Stimulated activated CD4-positive, alpha-beta T cell treated with anti-CD3 and anti-CD28 coated beads, Interleukin-1b, Interleukin-23, amount 100 ng/mL, for 1 hour (primary cell): ENCODE measurements at places on chromosomes 1 and 21.

DNA sequence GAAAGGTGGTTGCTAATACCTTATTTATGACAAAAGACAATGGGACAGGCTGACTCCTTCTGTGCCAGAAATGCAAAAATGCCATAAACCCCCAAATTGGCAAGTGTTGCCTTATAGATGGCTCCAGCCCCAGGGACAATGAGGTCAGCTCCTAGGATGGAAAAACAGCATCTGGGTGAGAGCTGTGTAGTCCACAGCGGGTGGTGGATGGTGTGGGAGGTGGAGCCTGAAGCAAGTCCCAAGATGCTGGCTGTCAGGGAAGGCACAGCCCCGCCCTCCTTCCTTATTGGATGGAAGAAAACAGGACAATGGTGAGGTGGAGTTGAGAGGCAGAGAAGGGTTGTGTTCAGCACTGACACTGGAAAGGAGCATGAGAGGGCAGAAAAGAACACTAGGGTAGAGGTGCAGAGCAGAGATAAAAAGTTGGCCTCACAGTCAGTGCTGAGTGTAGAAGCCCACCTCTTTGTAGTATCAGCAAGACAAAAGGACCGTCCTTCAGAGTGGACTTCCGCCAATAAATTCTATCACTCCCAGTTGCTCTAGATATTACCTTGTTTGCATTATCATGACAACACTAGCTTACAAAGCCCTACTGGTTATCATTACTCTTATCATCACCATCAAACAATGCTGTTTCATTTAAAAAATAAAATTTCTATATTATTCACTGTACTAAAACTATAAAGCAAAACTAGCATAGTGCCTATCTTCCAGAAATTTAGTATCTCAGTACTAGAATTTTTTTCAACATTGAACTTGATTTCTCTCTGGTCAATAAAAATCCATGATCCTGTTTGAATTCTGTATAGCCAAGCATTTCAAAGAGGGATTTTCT is 3.7 kb upstream of the SDE2 start:
- no peak for DNase-seq

DNA sequence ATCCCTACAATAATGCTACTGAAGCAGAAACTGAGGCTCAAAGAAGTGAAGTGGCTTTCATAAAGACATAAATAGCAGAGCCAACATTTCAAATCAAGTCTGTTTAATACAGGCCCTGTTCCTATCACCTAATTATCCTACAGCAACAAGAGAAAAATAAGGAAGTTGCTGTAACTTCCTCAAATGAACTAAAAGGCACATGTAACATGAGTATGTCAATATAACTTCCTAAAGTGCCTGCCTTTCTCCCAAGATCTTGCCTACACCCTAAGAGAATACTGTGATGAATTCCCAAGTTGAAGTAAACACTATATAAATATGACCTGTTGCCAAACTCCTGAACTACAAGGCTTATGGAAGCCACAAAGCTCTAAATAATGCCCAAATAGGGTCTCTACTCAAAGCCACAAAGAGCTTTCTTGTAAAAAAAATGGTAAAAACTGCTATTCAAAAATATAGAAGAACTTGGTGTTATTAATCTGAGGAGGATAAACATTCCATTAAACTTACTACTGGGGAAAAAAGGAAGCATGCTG is 8.6 kb downstream of the BEND5 start:
- no peak for DNase-seq

DNA sequence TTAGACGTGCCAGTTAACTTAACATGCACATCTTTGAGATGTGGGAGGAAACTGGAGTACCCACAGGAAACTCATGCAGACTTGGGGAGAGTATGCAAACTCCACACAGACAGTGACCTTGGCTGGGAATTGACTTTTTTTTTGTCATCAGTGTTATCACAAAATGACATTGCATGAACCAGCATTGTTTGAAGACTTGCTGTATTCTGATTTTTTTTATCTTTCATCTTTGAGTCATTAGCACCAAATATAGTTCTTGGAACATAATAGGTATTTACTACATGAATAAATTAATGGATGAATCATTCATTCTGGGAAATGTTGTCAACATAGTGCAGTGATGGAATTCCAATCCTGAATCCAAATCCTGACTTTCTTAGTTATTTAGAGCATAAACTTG is 77.0 kb downstream of the ATF6 start:
- no peak for DNase-seq

- no peak for DNase-seq
Observed at GRCh38 chr1:246083416-246083815, 423.7 kb downstream of the SMYD3 start.

DNA sequence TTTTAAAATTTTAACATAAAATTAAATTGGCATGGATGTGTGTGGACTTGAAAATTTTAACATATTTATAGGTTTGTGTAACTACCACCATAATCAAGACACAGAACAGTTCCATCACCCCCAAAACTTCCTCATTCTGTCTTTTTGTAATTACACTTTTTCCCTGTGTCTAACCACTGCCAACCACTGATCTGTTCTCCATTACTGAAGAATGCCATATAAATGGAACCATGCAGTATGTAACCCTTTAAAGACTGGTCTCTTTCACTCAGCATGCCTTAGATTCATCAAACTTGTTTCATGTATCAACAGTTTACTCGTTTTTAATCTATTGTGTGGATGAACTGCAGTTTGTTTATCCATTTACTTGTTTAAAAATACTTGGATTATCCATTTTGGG is 13.0 kb upstream of the AHCYL1 start:
- no peak for DNase-seq

GRCh38 chr1:181119093-181119989 is 30.8 kb downstream of the IER5 start:
- no peak for DNase-seq

DNA sequence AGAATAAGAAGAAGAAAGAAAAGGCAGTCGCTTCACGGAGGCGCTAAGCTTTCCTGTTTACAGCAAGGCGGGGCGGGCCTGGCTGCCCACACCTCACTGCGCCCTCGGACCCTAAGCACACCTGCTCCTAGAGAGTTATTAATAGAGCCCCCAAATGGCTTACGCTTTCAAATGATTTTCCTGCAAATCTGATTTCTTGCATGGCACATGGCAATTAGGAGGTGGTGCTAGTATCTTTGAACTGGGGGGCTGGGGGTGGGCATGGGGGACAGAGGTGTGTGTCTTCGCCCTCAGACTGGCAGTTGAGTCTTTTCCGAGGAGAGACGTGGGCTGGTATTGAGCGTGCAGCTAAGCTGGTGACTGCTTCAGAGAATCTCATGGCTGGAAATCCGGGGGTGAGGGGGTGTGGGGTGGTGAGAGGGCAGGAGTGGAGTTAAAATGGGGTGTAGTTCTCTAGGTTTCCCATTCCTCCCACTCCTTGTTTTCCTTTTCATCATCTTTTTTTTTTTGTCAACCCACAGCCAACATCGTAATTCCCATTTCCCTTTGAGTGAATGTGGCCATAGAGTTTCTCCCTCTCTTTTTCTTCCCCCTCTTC is 1.3 kb downstream of the S1PR1 start:
- DNase-seq, result no peak

GRCh38 chr1:193705554-193705981 is 519.2 kb upstream of the B3GALT2 start:
- DNase-seq, result no peak

DNA sequence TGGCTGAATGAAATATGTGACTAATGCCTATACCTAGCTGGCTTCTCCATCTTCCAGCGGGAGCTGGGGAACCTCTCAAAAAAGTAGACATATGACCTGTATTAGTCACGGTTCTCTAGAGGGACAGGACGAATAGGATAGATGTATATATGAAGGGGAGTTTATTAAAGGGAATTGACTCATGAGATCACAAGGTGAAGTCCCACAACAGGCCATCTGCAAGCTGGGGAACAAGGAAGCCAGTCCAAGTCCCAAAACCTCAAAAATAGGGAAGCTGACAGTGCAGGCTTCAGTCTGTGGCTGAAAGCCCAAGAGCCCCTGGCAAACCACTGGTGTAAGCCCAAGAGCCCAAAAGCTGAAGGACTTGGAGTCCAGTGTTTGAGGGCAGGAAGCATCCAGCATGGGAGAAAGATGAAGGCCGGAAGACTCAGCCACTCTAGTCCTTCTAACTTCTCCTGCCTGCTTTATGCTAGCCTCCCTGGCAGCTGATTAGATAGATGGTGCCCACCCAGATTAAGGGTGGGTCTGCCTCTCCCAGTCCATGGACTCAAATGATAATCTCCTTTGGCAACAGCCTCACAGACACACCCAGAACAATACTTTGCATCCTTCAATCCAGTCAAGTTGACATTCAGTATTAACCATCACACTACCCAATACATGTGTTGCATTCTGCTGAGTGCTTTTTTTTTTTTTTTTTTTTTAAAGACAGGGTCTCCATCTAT is 19.6 kb downstream of the OLIG1 start:
- DNase-seq, result no peak

GRCh38 chr1:119027759-119028158 is 39.6 kb upstream of the TBX15 start:
- no peak for DNase-seq

DNA sequence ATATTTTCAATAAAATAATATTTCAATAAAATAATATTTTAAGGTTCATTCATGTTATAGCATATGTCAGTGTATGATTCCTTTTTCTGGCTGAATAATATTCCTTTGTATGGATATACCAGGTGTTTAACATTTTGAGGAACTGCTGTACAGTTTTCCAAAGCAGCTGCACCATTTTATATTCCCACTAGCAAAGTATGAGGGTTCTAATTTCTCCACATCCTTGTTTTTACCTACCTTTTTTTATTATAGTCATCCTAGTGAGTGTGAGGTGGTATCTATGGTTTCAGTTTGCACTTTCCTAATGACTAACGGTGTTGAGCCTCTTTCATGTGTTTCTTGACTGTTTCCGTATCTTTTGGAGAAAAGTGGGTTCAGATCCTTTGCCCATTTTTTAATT is 5.2 kb downstream of the DEGS1 start:
- DNase-seq, result no peak

DNA sequence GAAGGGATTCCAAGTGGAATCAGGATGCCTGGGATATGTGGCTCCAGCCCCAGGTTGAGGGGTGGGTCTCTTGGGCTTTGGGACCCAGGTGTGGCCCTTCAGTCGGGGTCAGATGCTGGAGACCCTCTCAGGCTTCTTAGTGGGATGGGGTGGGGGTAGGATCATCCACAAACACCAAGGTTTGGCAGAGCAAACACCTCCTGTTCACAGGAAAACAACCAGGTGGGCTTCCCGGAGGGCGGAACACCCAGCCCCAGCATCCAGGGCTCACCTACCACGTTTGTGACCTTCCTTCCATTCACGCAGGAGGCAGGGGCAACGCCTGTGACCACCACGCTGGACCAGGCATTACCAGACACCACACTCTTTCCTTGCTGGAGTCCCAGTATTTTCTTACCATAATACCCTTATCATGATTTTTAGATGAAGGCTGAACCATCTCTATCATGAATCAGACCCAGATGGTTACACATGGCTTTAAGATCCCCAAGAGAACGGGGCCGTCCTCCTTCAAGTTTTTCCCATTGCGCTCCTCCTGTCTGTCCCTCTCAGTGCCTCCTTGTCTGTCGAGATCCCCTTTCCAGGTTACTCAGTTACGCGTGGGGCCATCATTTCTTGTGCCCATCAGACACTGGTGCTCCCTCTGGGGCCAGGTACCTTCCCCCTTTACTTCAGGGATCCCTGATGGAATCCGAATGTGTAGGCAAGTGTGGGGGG is 428.2 kb downstream of the NPHP4 start:
- no peak for DNase-seq

- no peak for DNase-seq
Observed at GRCh38 chr1:167601442-167602383, 28.3 kb upstream of the RCSD1 start.

- DNase-seq, result no peak
Observed at GRCh38 chr1:63793741-63794240, 20.0 kb downstream of the ROR1 start.

GRCh38 chr1:167905671-167906070 is 8.3 kb downstream of the ADCY10 start:
- DNase-seq, result no peak

- DNase-seq, result no peak
Observed at GRCh38 chr21:45972353-45972715, 9.2 kb upstream of the COL6A1 start.

GRCh38 chr1:231642618-231643017 is 16.0 kb downstream of the DISC1 start:
- DNase-seq, result no peak
